ENCODE measurements at places on chromosomes 3 and 15.

- no peak for DNase-seq
Measured at GRCh38 chr3:110391042-110391441, 680.6 kb upstream of the NECTIN3 start.

- no peak for DNase-seq
Measured at GRCh38 chr3:19250959-19251610, 102.8 kb downstream of the KCNH8 start.

GRCh38 chr3:104546301-104546700, 820.4 kb upstream of the ALCAM start:
- no peak for DNase-seq

DNA sequence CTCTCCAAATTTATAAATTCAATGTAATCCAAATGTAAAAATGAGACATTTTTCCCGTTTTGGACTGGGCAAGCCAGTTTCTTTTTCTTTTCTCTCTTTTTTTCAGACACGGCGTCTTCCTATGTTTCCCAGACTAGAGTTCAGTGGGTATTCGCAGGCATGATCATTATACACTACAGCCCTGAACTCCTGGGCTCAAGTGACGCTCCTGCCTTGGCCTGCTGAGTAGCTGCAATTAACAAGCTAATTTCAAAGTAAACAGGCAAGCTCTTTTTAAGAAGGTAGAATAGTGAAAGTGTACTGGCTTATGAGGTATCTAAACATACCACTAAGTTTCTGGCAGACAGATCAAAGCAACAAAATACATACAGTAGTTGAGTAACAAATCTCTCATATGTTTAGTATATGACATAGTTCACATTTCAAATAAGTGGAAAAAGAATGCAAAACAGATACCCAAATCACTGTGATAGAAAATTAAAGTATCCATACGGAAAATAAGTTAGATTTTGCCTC, 13.5 kb downstream of the HIGD1A start:
- no peak for DNase-seq

- DNase-seq = no peak
Measured at GRCh38 chr3:15345066-15345607, 12.8 kb upstream of the SH3BP5 start.

- no peak for DNase-seq
Measured at GRCh38 chr3:35944926-35945710, 305.8 kb downstream of the ARPP21 start.

DNA sequence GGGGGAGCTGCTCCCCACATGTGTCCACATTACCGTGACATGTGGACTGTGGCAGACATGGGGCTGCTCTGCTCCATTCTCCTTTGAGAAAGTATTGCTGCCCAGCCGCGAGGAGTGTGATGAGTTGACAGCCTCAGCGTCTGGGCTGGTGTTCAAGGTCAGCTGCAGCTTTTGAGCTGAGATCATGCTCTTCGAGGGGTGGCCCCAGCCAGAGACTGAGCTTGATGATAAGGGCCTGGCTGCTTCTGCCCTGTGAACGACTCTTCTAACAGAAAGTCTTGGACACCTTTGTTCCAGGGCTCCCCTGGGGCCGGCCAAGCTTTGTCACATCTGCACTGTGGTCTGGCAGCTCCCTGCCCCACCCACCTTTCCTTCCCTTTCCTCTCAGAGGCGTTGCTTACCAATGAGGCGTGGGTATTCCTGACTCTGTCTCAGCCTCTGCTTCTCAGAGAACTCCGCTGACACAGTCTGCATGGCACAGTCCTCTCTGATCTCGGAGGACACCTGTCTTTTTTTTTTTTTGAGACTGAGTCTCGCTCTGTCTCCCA, 86.6 kb downstream of the CHRD start:
- no peak for DNase-seq

GRCh38 chr3:76664816-76665215, 375.1 kb upstream of the ROBO2 start:
- no peak for DNase-seq

DNA sequence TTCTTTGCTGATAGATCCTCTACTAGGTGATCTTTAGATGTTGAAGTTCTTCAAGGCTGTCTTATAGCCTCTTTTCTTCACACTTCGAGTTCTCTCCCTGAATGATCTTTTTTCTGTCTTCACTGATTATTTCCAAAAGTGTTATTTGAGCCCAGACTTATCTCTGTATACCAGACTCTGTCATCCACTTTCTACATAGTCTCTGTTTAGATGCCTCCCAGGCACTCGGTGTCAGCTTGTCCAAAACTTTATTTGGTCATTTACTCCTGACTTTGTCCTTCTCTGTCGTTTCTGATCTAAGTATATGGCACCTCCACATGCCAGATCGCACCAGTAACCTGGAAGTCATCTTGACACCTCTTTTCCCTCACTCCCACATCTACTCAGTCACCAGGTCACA, 27.6 kb downstream of the KLHL18 start:
- DNase-seq = no peak

DNA sequence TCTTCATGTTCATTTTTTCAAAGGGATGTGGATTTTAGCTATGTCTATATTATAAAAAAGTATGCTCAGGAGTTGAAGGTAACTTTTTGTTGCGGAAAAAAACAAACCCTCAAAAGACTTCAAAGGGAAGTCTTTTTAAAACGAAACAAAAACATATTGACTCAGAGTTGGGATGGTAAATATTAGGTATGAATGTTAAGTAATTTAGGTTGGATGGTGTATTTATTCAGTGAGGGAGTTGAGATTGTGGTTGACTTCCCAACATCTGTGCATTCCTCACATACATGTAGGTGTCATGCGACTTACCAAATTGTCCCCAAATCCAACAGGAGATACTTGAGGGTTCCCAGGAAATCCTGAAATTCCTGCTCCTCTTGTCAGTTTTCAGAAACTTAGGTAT, 32.7 kb upstream of the PLSCR5 start:
- DNase-seq = no peak

Measured in CD8-positive, alpha-beta memory T cell (primary cell).